ENCODE measurements at places on chromosomes 6 and 20. TPM values are rescaled to one million over a fixed set of nuclear protein-coding genes. Genes with fewer than 3 reads are reported as not detected.

DST gene
- total RNA-seq: 105 TPM

OTOR gene
- total RNA-seq: not detected

MOG gene
- total RNA-seq: 1.2 TPM

CD24 gene
- 937 TPM for total RNA-seq

IMPG1 gene
- total RNA-seq: not detected

TNFAIP3 gene
- total RNA-seq: 4.2 TPM

AKAP12 gene
- total RNA-seq: 65.0 TPM

PRICKLE4 gene
- 1.5 TPM for total RNA-seq

CBLN4 gene
- total RNA-seq: not detected

Data from WTC11 (cell line).